ENCODE measurements at places on chromosomes 16 and 17. TPM values are rescaled to one million over a fixed set of nuclear protein-coding genes. Genes with fewer than 3 reads are reported as not detected.
A peak's percentile ranks its signal among the peaks of the same experiment; 100 is the strongest.

- no peak overlapping the region for H3K4me3 ChIP-seq
- peaks cover 6% of the 10 kb centered on the region for H3K27me3 ChIP-seq
- DNase-seq: no peak
- no peaks in the 10 kb centered on the region for H3K36me3 ChIP-seq
- H3K27ac ChIP-seq: no peak overlapping the region
These were observed 11.0 kb upstream of the CAMKK1 start for GRCh38 chr17:3903881-3904290.

GRCh38 chr16:2585651-2586081, 47.8 kb downstream of the PDPK1 start:
- H3K27ac ChIP-seq: no peak overlapping the region
- H3K4me3 ChIP-seq: no peak overlapping the region
- H3K27me3 ChIP-seq: no peaks in the 10 kb centered on the region
- no peak for DNase-seq

DNA sequence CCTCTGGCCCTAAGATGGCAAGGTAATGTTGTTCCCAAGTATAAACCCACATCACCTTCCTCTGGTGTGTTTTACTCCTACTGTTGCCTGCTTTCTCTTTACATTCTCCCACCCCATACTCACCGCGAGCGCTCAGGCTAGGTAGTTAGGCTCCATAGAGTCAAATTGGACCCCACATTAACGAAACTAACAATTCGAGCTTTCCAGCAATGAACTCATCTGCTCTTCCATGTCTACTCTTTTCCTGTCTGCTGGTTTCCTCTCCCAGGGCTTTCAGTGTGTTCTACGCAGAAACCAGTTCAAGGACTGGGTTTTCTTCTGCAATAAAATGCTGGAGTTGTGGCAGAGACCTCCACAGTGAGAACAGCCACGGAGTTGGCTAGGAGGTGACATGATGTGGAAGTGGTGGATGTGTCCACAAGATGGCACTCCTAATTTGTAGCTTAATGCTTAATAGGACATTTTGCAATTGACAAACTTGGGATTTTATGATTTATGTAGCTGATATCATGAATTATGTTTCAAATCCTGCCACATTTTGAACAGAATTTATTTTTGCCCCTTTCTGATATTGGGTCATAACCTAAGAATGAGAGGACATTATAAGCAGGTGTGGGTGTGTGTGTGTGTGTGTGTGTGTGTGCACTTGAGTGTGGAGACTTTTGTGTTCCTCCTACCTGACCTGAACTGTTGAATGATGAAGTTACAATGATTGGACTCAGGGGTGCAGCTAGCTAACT, 2.2 kb upstream of the UQCRC2 start:
- peak overlapping the region; percentile 53 for H3K27ac ChIP-seq
- H3K27me3 ChIP-seq: no peaks in the 10 kb centered on the region
- no peak for DNase-seq

- no peaks in the 10 kb centered on the region for H3K4me1 ChIP-seq
- no peak for DNase-seq
- H3K36me3 ChIP-seq: no peaks in the 10 kb centered on the region
- no peak overlapping the region for H3K4me3 ChIP-seq
These were observed 50.3 kb downstream of the MEOX1 start for GRCh38 chr17:43611230-43611969.

- no peaks in the 10 kb centered on the region for H3K4me1 ChIP-seq
- H3K27me3 ChIP-seq: no peaks in the 10 kb centered on the region
- no peak overlapping the region for H3K4me3 ChIP-seq
- H3K27ac ChIP-seq: no peak overlapping the region
- no peaks in the 10 kb centered on the region for H3K36me3 ChIP-seq
These were observed 562.7 kb upstream of the HSBP1 start for GRCh38 chr16:83245061-83245460.

GRCh38 chr17:27471321-27472269, 15.3 kb downstream of the KSR1 start:
- peak overlapping the region; percentile 63 for H3K4me3 ChIP-seq
- peak; percentile 69 for DNase-seq
- no peaks in the 10 kb centered on the region for H3K27me3 ChIP-seq
- peaks cover 78% of the 10 kb centered on the region for H3K4me1 ChIP-seq

DNA sequence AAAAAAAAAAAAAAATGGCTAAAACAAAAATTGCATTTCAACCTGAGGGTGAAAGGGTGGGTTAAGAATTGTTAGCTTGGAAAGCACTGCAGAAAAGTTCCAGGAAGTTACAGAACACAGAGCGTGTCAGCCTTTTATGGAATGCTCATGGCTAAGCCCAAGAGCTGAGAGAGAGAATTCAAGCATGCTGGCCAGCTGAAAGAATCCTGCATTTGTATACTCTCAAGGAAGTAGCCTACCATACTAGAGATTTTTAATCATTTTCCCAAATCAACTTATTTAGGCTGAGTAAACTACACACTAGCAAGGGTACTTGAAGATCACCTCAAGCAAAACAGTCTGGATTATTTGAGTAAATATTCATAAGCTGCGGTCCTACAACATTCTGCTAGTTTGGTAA, 153.9 kb downstream of the KCNJ2 start:
- no peaks in the 10 kb centered on the region for H3K4me1 ChIP-seq
- H3K27me3 ChIP-seq: no peaks in the 10 kb centered on the region
- H3K27ac ChIP-seq: no peak overlapping the region
- no peaks in the 10 kb centered on the region for H3K36me3 ChIP-seq
- H3K4me3 ChIP-seq: no peak overlapping the region

- peaks cover 65% of the 10 kb centered on the region for H3K4me1 ChIP-seq
- DNase-seq: no peak
- peak overlapping the region; percentile 86 for H3K27ac ChIP-seq
- peak overlapping the region; percentile 85 for H3K4me3 ChIP-seq
These were observed 1.3 kb upstream of the CCDC102A start for GRCh38 chr16:57537581-57538234.

DNA sequence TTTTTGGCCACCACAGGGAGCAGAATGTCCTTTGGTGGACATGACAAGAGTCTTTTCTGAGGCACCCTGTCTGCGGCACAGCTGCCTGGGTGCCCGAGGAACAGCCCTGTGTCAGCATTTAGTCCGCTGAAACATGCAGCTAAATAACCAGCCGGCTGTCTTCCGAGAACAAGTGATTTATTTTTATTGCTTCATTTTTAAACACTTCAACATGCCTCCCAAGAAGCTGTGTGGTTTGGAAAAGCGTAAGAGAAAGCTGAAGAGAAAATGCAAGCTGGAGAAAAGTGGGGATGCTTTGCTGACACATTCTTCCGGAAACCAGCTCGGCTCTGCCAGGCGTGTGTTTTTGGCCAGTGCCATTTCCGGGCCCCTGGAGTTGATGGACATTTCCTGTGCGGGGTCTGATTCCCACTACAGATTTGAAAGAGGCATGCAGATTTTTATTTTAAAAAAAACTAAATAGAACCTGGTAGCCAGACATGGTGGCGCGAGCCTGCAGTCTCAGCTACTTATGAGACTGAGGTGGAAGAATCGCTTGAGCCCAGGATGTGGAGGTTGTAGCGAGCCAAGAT, 94.7 kb downstream of the SEC14L1 start:
- peak; percentile 54 for DNase-seq
- no peaks in the 10 kb centered on the region for H3K27me3 ChIP-seq
- H3K36me3 ChIP-seq: peaks cover 2% of the 10 kb centered on the region

GRCh38 chr17:32609085-32609484, 122.3 kb downstream of the CDK5R1 start:
- peaks cover 7% of the 10 kb centered on the region for H3K4me1 ChIP-seq
- H3K4me3 ChIP-seq: no peak overlapping the region
- peaks cover 4% of the 10 kb centered on the region for H3K27me3 ChIP-seq

DNA sequence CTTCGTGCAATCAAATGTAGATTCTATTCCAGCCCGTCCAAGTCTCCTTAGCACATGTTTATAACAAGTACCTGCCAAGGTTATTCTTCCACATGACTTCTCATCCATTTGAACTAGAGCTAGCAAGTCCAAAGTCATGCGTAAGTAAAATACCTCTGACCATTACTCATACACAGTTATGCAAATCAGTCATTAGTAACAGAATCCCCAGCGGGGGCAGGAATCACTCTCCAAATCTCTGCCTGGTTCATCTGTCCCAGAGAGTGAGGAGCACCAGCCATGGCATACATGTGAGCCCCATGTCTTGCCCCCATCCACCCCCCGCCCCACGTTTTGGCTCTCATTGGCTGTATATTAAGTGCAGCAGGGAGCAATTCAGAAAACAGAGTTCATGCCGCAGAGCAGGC, 27.7 kb downstream of the SRL start:
- no peak for DNase-seq
- H3K36me3 ChIP-seq: no peaks in the 10 kb centered on the region
- H3K27me3 ChIP-seq: peaks cover 11% of the 10 kb centered on the region
- no peaks in the 10 kb centered on the region for H3K4me1 ChIP-seq

GRCh38 chr17:80924111-80924806, 67.4 kb upstream of the CHMP6 start:
- H3K27ac ChIP-seq: no peak overlapping the region
- no peak for DNase-seq
- peaks cover 3% of the 10 kb centered on the region for H3K36me3 ChIP-seq
- no peak overlapping the region for H3K4me3 ChIP-seq

HAS3 gene
- total RNA-seq: 1.6 TPM

CCL8 gene
- not detected for total RNA-seq

FLOT2 gene
- 195 TPM for total RNA-seq

SLFN5 gene
- total RNA-seq: 249 TPM

RNF157 gene
- 110 TPM for total RNA-seq

MYH13 gene
- total RNA-seq: not detected

MT2A gene
- 135 TPM for total RNA-seq

CEP20 gene
- 36.6 TPM for total RNA-seq
